ENCODE measurements at places on chromosomes 12 and 14.
A peak's percentile ranks its signal among the peaks of the same experiment; 100 is the strongest.

DNA sequence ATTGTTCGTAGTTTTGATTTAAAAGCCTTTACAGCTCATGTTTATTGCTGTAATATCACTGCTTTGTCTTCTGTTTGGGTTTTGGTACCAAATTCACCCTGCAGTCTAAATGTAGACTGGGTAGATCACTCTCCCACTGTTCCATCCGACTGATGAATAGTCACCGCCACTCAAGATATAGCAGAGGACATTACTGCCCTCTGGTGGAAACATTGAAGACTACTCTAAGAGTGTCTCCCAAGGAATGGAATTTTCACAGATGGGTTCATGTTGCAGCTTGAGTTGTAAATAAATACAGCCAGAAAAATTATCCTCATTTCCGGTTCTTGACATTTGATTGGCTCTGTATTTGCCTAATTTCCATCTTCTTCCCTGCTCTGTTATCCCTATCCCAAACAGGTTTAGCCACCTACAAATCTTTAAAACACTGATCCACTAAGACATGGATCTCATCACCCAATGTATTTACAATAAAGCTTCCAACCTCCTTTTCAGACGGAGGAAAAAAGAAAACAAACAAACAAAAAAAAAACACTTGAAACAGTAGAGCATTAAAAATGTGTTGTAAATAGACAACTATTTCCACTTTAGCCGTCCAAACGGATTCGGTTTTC, 198.3 kb upstream of the CPNE8 start:
- no peaks in the 10 kb centered on the region for H3K27me3 ChIP-seq
- H3K4me3 ChIP-seq = no peak overlapping the region
- no peaks in the 10 kb centered on the region for H3K4me1 ChIP-seq
- H3K36me3 ChIP-seq = no peaks in the 10 kb centered on the region
- no peak for DNase-seq
- H3K27ac ChIP-seq = no peak overlapping the region

GRCh38 chr14:100644383-100644782, 57.2 kb upstream of the BEGAIN start:
- no peak overlapping the region for H3K4me3 ChIP-seq
- no peaks in the 10 kb centered on the region for H3K27me3 ChIP-seq
- no peaks in the 10 kb centered on the region for H3K36me3 ChIP-seq

- H3K36me3 ChIP-seq = no peaks in the 10 kb centered on the region
- no peak overlapping the region for H3K27ac ChIP-seq
- H3K4me1 ChIP-seq = no peaks in the 10 kb centered on the region
- H3K4me3 ChIP-seq = no peak overlapping the region
- no peaks in the 10 kb centered on the region for H3K27me3 ChIP-seq
Measured at GRCh38 chr14:32986791-32987540, 48.3 kb downstream of the NPAS3 start.

DNA sequence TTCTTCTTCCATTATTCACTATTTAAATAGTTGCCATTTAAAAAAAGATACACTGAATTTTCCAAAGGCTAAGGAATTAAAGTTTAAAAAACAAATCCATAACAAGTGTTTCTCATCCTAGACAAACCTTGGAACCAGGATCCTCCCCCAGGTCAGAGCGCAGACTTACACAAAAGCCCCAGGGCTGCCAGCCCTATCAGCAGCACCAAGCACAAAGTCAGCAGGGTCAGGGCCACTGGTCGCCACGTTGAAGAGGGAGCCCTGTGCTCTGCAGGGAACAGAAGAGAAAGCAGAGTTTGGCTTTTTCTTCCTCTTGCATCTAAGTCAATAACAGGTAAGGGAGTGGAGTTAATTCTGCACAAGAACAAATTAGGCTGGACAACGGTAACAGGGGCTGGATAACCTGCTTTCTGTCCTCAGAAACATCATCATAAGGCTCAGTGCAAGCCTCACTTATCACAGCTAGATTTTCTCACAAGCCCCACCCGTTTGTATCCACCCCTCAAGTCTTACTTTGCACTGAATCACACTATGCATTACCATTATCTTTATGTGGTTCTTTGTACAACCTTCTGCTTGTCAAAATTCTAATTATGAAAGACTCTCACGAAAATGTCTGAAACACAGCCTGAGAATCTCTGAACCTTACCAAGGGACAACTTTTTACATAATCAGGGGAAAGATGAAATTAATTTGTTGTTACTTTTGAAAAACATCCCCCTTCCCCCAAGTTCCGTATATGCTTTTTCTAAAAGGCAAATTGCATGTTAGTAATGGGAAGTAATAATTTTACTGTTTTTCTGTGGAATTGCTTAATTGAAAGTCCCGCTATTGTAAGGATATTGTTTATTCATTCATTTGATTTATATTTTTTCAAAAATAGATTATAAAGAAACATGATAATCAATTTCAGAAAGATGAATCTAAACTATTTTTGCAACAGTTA, 9.6 kb downstream of the CLEC1A start:
- H3K4me3 ChIP-seq = no peak overlapping the region
- H3K4me1 ChIP-seq = no peaks in the 10 kb centered on the region
- no peak overlapping the region for H3K27ac ChIP-seq
- H3K36me3 ChIP-seq = no peaks in the 10 kb centered on the region
- DNase-seq = no peak

GRCh38 chr14:99159341-99160340, 112.4 kb downstream of the BCL11B start:
- H3K4me1 ChIP-seq = no peaks in the 10 kb centered on the region
- no peaks in the 10 kb centered on the region for H3K36me3 ChIP-seq
- H3K27me3 ChIP-seq = no peaks in the 10 kb centered on the region
- H3K4me3 ChIP-seq = no peak overlapping the region
- no peak for DNase-seq

- peaks cover 14% of the 10 kb centered on the region for H3K4me1 ChIP-seq
- no peak overlapping the region for H3K4me3 ChIP-seq
- DNase-seq = no peak
Measured at GRCh38 chr14:61577506-61577931, 117.8 kb upstream of the HIF1A start.

- peaks cover 9% of the 10 kb centered on the region for H3K4me1 ChIP-seq
- H3K4me3 ChIP-seq = peak within 1 kb of the TSS; percentile 78
- no peaks in the 10 kb centered on the region for H3K27me3 ChIP-seq
- DNase-seq = peak; percentile 64
- H3K27ac ChIP-seq = peak within 1 kb of the TSS; percentile 71
Measured at GRCh38 chr12:55742719-55743405, at the start of gene GDF11. Gene GDF11, plus strand, starts transcription at chr12:55743122. Its CDS starts 195 bp downstream, at chr12:55743317.

- H3K27ac ChIP-seq = no peak overlapping the region
- no peaks in the 10 kb centered on the region for H3K4me1 ChIP-seq
- H3K27me3 ChIP-seq = no peaks in the 10 kb centered on the region
- DNase-seq = no peak
- no peaks in the 10 kb centered on the region for H3K36me3 ChIP-seq
Measured at GRCh38 chr12:132000286-132000872, 50.6 kb downstream of the EP400 start.

GRCh38 chr14:63342371-63342770, 23.6 kb upstream of the GPHB5 start:
- no peaks in the 10 kb centered on the region for H3K4me1 ChIP-seq
- no peak for DNase-seq
- no peaks in the 10 kb centered on the region for H3K36me3 ChIP-seq
- no peak overlapping the region for H3K27ac ChIP-seq
- no peak overlapping the region for H3K4me3 ChIP-seq

- H3K27ac ChIP-seq = no peak overlapping the region
- no peaks in the 10 kb centered on the region for H3K27me3 ChIP-seq
- H3K4me1 ChIP-seq = no peaks in the 10 kb centered on the region
- DNase-seq = no peak
- H3K36me3 ChIP-seq = no peaks in the 10 kb centered on the region
- H3K4me3 ChIP-seq = no peak overlapping the region
Measured at GRCh38 chr12:77122236-77122635, 56.9 kb upstream of the E2F7 start.

- peaks cover 9% of the 10 kb centered on the region for H3K4me1 ChIP-seq
- no peaks in the 10 kb centered on the region for H3K27me3 ChIP-seq
- no peak overlapping the region for H3K27ac ChIP-seq
- no peak overlapping the region for H3K4me3 ChIP-seq
- H3K36me3 ChIP-seq = peaks cover 11% of the 10 kb centered on the region
- peak; percentile 30 for DNase-seq
Measured at GRCh38 chr14:31127690-31128089, 79.9 kb downstream of the HECTD1 start.
